IPS-NIHi11 (cell line): ENCODE measurements at places on chromosomes 16 and 17.
A peak's percentile ranks its signal among the peaks of the same experiment; 100 is the strongest.

GRCh38 chr17:39722965-39723848 is 7.1 kb downstream of the MIEN1 start:
- peak; percentile 82 for DNase-seq

- no peak for DNase-seq
These were observed 11.2 kb upstream of the RANGRF start for GRCh38 chr17:8277317-8277716.

DNA sequence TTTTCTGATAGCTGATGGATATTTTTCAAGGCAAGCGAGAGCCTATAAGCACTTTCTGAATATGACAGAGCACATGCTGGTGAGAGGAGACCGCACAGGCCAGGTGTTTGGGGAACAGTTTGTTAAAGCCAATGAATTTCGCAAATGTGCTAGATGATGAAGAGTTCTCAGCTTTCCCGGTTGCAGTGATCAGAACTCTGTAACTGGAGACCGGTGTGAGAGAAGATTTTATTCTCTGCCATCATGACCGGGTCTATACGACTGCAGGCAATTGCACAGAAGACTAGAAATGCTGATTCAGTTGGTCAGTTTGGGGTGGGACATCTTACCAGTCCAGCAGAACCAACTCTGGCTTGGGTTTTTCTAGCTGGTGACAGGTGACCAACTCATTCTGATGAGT is 25.4 kb downstream of the SMTNL2 start:
- peak; percentile 4 for DNase-seq

DNA sequence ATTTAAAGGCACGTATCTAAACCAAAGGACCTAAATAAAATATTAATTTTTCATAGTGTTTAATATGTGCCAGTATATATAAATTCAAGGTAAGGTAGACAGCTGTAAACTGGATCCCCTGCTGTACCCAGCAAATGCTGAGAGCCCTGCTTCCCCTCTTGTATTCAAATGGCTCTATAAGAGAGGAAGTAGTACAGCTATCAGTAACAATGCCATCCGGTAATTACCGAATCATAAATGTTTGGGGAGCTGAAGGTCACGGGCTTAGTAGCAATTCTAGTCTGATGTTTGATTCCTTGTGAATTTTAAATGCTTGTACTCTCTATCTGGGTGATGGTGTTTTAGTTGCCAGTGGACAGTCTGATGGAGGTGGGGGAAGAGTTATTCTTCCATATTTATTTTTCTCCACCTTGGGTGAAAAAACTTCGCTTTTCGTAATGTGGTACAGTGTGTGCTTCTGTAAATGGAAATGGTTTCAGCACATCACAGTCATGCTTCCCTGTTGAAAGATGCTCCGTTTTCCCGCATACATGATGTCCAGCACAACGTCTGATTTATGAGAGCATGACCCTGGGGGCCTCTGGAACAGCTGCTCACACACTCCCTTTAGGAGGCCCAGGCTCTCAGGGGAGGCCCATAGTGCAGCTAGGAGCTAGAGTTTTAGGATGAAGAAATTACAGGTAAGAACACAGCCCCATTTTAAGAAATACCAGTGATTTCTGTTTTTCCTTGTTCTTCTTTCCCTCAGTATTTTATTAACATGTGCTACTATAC is 423.9 kb downstream of the WWOX start:
- DNase-seq, result no peak

- peak; percentile 73 for DNase-seq
These were observed 99.2 kb downstream of the NTN1 start for GRCh38 chr17:9120471-9120870.

GRCh38 chr17:80421381-80422090 is 6.6 kb downstream of the ENDOV start:
- DNase-seq, result peak; percentile 13

- no peak for DNase-seq
These were observed 10.9 kb downstream of the HSPB9 start for GRCh38 chr17:42133461-42134041.

GRCh38 chr17:77666462-77666861 is 292.0 kb upstream of the TNRC6C start:
- no peak for DNase-seq

DNA sequence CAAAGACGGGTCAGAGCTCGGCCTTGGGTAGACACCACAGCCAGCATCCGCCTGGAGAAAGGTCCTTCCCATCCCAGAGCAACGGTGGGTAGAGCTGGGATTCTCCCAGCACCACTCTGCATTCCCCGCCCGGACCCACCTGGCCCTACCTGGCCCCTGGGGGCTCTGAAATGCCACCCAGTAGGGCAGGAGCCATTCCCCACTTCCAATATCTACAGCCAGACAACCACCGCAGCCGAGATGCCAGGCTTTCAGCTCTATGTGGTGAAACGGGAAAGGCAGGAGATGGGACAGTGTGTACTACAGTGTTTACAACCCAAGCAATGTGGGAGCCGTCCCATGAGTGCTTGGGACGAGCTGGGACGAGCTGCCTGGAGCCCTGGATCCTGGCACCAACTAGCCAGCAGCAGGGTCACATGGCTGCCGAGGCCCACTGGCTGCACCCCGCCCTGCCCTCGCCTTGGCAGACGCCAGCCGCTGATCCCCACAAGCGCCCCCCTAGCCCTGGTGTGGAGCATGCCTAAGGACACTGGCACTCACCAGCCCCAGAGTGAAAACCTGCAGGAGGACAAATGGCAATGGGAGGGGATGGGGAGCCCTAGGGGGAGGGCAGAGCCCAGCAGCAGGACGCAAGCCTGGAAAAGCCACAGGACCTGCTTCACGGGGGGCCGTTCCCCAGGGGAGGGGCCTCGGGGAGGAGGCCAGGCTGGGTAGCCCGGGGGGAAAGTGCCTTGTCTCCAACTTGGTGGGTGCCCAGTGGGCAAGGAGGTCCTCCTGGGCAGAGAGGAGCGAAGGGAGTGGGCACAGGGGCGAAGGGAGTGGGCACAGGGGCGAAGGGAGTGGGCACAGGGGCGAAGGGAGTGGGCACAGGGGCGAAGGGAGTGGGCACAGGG is 13.5 kb downstream of the TMC6 start:
- DNase-seq, result no peak

DNA sequence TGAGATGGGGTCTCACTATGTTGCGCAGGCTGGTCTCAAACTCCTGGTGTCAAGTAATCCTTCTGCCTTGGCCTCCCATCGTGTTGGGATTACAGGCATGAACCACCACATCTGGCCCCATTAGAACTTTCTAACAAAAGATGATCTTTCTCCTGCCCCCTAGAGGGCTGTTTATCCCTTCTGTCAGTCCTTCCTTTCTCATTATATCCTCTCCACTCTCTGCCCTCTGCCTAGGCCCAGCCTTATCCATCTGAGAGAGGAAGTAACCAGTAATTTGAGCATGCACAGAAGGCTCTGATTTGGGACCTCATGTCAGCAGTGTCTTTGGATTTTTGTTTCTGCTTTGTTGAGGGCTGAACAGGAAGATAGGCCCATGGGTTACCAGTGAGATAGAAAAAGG is 4.4 kb upstream of the DHX40 start:
- DNase-seq, result peak; percentile 34

DNA sequence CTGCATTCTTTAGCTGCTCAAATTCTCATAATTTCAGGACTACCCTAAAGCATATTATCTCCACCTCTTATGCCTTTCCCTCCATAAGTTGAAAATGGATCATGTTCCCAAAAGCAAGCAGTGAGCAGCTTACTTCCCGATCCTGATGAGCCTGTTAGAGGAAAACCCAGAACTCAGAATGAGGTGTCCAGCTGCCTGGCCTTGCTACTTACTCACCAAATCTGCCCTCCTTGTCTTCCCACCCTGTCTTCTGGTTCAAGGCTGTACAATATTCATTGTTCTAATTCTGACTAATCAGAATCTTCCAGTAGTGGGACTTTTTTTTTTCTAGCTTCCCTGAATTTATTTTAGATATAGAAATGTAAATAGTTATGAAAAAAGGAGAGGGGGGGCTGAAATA is 10.8 kb downstream of the LYRM1 start:
- no peak for DNase-seq
